BE2C (cell line): ENCODE measurements at places on chromosomes 5 and 9.

DNA sequence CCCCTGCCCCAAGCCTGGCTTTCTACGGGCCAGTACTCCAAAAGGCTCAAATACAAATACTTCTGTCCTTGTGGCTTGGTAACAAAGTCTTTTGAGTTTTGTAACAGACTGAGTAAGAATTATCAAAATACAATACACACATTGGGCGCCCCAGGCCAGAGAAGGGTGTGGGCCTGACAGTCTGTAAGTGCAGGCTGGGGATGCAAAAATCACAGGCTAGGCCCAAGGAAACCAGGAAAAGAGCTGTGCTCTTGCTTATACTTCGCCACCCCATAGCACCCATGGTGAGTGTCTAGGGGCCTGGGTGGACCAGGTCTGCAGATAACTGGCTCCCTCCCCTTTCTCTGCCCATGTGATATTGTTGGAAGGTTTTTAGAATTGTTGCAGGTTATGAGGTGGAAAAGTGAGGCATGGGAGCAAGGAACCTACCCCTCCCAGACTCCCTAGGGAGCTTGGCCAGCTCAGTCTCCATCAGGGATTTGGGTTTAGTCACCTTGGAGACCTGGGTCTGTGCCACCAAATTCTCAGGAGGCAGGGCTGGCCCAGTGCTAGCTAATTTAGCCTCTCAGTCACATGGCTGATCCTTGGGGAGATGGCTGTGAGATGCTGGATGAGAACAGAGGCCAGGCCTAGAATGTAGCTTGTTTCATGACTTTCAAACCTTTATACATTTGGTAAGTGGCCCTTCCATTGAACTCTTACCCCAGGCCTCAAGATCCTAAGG is 72.9 kb downstream of the TARS1 start:
- DNase-seq, result no peak

GRCh38 chr9:133389562-133389961 is 13.4 kb downstream of the STKLD1 start:
- no peak for DNase-seq

DNA sequence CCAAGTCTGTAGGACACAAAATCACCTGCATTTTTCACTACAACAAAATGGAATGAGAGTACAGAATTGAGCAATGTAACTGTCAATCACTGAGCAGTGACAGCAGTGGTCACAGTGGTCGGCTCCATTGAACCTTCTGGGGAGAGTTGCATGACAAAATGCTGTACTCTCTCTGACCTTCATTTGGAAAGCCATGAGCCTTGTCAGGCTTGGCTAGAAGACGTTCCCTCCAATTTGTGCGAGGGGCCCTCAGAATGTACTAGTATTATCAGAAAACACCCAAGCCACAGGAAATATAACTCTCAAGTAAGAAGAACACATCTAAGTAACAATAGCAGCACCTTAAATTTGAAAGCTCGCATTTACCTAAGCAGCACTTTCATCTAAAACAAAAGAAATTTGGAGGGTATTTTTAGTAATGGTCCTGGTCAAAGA is 425.6 kb upstream of the MEF2C start:
- DNase-seq, result no peak

GRCh38 chr9:93087971-93088655 is 7.9 kb upstream of the CARD19 start:
- DNase-seq, result no peak

GRCh38 chr9:20980832-20981455 is 50.5 kb downstream of the HACD4 start:
- DNase-seq, result no peak

DNA sequence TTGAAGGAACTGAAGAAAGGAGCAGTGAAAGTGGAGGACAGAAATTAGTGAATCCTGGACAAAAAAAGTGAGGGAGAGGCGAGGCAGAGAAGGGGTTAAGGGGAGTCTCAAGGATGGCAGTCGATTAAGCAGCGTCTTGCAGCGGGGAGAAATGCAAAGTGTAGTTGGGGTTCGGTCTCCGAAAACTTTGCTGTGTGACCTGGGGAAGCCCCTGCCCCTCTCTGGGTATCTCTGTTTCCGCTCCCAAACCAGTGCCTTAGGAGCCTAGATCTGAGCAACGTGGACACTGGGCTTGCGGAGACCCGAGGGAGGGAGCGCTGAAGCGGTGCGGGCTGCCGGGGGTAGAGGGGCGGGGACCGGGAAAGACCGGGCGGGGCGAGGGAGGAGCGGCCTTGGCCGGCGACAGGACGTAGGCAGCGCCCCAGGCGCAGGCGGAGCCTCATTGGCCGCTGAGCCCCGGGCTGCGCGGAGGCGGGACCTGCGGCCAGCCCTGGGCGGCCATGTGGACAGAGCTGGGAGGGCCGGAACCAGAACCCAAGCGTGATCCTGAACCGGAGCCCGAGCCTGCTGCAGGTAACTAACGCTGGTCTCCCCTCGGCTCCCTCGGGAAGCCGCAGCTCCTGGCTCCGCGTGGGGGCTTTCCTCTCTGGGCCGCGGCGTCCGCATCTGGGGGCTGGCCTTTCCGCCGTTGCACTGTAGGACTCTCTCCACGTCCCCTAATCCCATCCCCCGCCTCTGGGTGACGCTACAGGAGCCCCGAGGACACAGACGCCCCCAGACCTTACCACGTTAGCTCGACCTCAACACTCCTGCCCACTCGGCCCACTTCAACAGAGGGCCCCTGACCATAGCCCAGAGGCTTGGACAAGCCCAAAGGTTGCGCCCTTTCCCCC is at the start of gene ALDH1B1:
Gene ALDH1B1, plus strand, starts transcription at position 468 of the 893 bp plus-strand sequence. CDS start 3,047 bp downstream, outside the sequence.
- peak; percentile 94 for DNase-seq

DNA sequence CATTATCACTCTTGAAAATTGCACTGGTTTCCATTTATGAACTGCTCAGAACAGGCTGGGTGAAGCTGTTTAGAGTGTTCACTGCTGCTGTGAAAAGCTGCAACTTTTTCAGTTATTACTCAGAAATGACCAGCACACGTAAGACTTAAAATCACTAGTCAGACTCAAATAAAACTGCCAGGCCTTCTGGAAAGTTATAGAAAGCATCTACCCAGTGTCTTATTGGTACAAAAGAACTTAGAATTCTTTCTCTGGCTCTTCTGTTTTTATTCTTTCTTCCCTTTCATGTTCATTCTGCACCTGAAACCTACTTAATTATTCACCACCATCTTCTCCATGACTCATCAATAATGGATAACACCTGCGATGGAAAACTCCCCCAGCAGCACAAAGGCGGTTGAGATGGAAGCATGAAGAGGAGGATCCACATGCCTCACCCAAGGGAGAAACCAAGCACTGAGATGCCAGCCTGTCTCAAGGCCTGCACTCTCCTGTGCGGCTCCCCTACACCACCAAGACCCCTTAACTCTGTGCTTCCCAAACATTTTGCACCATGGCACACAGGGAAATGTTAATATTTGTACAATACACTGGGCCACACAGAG is 171.9 kb downstream of the ENTREP1 start:
- no peak for DNase-seq

GRCh38 chr5:109695005-109695926 is 5.5 kb downstream of the MAN2A1 start:
- DNase-seq, result no peak

DNA sequence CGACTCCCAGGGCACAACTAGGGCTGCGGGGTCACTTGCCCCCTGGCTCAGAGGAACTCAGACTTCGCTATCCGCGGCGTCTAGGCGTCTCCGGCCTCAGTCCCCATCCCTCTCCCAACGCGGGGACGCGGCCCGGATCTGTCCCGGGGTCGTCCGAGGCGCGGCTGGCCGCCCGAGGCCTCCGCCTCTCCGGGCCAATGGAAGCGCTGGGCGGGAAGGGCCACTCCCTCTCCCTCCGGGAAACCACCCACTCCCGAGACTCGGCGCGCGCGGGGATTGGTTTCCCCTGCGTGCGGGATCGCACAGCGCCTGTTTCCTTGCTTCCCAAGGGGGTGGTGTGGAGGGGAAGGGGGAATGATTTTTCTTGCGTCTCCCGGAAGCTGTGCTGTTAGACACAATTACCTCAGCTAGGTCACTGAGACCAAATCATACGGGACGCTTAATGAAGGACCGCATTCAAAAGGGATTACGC is 38.3 kb downstream of the NR2F1 start:
- DNase-seq, result peak; percentile 95

DNA sequence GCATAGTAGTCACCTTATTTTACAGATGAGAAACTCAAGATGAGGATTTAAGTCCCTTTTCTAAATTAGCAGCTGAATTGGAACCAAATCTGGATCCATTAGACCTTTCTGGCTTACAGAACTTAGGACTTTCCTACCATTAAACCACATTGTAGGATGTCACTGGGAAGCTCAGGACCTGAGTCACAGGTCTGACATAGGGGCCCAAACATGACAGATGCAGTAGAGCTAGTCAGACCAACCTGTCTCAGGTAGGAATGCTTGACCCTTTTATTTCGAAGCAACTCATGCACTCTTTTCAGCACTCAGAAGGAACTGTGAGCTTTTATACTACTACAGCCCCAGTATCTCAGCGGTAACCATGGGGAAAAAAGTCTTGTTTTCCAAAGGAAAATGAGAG is 2.6 kb downstream of the RAB24 start:
- no peak for DNase-seq

- DNase-seq, result peak; percentile 38
Measured at GRCh38 chr9:95874989-95875304, 544 bp upstream of the ERCC6L2 start.

- no peak for DNase-seq
Measured at GRCh38 chr5:40813698-40814281, 15.6 kb upstream of the PRKAA1 start.

DNA sequence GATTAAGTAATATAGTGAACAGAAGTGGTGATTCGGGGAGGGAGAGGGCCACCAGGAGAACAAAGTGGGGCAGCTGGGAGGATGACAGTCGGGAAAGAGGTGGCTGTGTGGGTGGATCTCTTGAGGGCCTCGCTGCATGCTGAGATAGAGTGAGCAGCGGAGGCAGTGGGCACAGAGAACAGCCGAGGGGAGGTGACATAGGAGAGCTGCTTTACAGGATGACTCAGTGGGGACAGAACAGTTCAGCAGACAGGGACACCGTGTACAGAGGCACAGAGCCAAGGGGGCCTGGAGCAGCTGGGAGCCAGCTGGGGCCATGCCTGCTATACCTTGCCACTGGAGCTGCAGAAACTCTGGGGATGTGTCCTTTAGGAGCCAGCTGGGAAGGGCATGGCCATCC is 273.9 kb downstream of the GADD45G start:
- DNase-seq, result peak; percentile 84

DNA sequence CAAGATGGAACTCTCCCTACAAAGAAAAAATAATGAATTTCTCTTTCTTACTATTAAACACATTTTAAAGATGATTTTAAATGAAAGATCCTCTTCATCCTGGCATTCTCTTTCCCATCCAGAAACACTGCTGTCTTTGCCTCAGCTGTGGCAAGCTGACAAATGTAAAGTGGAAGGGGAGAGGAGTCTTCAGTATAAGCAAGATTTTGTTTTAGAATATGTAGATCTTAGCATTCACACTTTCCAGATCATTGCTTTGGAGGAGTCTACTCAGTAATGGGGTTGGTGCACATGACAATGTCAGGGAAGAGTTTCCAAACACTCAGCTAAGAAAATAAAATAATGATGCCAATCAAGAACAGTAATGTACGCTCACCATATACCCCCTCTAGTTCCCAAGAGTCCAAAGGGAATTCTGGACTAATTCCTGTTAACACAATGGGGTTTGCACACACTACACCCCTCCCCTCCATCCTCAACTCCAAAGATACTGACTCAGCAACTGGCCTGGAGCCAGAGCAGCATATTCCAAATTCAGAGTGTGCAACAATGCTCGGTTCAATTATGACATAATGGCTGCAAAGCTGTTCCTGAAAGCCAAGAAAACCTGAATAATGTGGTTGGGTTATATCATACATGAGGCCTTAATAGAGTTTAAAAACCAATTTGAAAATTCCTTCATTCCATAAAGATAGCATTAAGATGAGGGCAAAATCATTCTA is 4.6 kb downstream of the C5orf63 start:
- no peak for DNase-seq

DNA sequence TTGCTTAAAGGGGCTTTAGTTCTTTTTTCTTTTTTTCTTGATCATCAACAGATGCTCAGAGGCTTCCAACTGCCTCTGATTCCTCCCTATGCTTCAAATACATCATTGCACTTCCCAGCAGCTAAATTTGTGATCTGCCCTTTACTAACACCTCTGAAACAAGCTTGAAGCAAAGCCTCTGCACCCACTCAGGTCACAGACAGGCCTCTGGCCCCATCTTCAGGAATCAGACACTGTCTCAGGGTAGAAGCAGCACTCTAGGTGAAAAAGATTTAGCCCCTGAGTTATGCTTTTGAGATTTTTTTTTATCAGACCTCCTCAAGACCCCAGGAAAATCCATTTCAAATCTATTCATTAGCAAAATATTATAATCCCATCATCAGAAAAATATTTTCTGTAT is 91.5 kb downstream of the MAMDC2 start:
- no peak for DNase-seq

- DNase-seq, result no peak
Measured at GRCh38 chr5:9726931-9727330, 96.8 kb upstream of the TAS2R1 start.

DNA sequence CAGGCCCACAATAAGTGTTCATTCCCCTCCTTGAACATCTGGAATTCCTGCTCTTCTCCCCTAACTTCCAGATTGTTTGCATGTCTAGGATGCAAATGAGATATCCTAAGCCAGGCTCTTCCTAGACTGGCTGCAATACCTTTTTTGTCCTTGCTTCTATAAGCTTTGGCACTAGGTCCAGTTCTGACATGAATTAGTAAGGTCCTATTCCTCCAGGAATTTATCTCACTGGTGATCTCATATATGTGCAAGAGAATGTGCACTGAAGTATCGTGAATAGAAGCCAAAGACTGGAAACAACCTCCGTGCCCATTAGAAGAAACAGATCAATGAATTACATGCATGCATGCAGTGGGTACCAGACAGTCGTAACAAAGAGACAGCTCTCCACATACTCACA is 25.2 kb downstream of the DUSP1 start:
- DNase-seq, result no peak

- DNase-seq, result no peak
Measured at GRCh38 chr9:122248448-122248865, 16.2 kb downstream of the RBM18 start.

- no peak for DNase-seq
Measured at GRCh38 chr9:26742828-26743476, 149.7 kb downstream of the CAAP1 start.

- DNase-seq, result no peak
Measured at GRCh38 chr9:89430995-89431394, 66.9 kb downstream of the SEMA4D start.

GRCh38 chr9:27353474-27354229 is 56.7 kb upstream of the EQTN start:
- peak; percentile 67 for DNase-seq

DNA sequence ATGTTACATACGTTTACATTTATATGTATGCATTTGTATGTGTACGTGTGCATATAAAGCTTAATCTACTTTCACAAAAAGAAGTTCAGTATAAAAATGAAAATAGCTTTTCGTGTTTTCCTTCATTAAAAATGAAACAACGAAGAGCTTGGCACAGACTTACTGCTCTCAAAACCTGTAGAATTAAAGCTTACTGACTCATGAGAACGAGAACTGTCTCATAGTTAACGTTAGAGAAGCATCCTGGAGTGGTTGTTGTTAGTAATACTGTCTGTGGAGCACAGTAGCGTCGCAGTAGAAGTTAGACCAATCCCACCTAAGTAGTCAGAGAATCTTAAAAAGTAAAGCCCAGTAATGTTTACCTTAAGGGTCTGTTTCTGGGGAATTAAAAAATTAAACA is 1.3 kb downstream of the MAT2B start:
- DNase-seq, result no peak

- DNase-seq, result no peak
Measured at GRCh38 chr5:53090229-53090628, 19.3 kb downstream of the MOCS2 start.
